ENCODE measurements at places on chromosomes 7 and 10.

DNA sequence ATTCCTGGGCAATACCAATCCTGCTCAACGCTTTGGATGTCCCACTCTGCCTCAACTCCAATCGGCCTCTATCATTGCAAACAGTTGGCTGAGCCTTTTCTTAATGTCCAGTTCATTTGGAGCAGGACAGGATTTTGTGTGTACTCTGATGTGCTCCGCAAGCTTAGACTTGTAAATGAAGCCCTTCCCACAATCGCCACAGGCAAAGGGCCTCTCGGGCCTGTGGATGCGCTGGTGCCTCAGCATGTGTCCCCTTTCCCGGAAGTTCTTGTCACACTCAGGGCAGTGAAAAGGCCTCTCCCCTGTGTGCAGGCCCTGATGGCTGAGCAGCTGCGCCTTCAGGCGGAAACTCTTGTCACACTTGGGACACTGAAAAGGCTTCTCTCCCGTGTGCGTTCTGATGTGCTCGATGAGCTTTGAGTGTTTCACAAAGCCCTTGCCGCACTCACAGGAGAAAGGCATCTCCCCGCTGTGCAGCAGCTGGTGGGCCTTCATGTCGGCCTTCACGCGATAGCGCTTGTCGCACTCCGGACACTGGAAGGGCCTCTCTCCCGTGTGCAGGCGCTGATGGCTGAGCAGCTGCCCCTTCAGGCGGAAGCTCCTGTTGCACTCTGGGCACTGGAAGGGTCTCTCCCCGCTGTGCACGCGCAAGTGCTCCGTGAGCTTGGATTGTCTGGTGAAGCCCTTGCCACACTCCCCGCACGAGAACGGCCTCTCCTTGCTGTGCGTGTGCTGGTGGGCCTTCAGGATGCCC, 20.0 kb downstream of the ZNF786 start:
- no peak for DNase-seq

DNA sequence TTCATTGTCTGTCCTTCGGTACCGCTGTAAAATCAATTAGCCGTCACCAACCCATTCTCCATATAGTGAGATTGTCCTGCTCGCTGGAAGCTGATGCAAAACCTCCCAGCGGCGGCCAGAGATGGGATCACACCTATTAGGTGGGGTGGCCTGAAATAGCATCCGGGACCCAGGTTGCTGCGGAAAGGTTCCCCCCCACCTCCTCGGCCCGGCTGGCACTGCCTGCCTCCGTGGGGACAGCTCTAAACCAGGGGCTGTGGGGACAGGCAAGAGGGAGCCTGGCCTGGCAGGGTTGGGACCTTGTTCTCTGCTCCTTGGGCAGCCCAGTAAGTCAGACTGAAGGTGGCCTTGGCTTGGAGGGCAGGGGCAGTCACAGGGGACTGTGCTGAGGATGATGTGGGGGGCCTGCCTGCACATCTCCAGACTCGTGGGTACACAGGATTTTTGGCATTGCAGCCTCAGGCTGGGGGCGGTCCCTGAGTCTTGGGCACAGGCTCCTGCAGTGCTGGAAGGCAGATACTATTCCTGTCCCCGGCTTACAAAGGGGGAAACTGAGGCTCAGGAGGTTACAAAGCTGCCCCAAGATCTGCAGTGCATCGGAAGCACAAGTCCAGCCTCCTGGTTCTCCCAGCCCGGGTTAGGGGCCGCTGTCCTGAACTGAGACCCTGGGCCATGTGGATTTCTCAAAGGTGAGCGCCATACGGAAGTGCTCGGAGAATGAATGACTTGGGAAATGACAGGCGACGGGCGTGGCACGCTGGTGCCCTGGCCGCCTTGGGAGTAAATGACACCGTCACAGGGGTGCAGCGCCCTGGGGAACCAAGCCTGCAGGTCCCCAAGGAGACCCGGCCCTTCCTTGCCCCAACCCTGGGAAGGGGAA, 65.6 kb downstream of the UNCX start:
- DNase-seq: no peak

DNA sequence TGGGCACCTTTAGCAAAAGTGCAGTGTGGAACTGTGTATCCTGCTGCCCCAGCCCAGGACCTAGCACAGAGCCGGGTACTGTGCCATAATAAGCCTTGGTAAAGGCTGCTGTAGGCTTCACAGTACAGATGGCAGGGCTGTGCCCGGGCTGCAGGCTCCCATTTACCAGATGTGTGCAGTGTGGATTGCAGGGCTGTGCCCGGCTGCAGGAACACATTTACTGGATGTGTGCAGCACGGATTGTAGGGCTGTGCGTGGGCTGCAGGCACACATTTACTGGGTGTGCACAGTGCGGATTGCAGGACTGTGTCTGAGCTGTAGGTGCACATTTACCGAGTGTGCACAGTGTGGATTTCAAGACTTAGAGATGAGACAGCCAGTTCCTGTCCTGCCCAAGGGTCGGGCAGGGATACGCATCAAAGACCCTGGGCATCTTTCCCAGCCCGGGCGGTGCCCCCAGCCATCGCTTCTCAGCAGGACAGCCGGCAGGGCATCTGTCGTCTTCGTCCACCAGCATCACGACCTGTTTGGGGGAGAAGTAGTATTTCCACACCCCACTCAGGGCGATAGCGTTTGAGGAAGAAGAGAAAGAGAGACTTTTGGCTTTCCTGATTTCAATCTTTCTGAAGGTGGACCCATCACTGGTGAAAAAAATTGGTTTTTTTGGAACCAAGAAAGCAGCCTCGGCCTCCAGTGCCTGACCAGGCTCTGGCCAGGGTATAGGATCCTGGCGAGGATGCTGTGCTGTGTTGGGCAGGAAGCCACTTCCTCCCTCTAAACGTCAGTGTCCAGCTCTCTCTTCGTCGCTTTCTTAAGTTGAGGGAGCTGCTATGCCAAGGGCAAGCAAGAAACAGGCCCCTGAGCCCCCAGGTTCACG, 180.8 kb downstream of the CUX1 start:
- no peak for DNase-seq

GRCh38 chr10:129727071-129727470, 237.0 kb downstream of the EBF3 start:
- no peak for DNase-seq

DNA sequence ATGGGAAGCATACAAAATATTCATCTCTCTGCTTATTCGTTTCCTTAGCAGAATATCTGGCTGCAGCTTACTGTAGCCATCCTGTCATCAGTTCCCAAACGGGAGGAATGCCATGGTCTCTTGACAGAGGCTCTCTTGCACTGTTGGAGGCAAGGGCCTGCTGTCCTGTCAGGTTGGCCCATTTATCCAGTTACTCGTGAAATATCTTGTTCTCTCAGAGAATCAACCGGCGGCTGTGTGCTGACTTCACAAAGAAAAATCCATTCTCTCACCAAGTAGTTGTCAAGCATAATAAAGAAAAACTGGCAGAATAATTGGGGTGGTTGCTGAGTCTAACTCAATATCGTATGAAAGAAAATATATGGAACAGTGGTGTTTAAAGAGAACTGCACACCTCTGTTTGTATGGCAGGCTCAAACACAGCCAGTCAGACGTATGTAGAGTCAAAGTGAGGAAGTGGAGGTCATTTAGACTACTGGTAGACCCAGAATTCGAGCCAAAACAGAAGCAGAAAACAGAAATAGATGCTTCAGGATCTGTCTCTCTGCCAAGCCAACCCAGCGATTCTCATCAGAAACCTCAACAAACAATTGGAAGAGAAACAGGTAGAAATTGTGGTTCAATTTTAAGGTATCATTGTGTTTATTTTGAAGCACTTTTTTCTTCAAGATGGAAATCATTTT, 349.2 kb upstream of the PRKCQ start:
- no peak for DNase-seq

- DNase-seq: no peak
Measured at GRCh38 chr10:26448292-26448691, 10.2 kb downstream of the APBB1IP start.

DNA sequence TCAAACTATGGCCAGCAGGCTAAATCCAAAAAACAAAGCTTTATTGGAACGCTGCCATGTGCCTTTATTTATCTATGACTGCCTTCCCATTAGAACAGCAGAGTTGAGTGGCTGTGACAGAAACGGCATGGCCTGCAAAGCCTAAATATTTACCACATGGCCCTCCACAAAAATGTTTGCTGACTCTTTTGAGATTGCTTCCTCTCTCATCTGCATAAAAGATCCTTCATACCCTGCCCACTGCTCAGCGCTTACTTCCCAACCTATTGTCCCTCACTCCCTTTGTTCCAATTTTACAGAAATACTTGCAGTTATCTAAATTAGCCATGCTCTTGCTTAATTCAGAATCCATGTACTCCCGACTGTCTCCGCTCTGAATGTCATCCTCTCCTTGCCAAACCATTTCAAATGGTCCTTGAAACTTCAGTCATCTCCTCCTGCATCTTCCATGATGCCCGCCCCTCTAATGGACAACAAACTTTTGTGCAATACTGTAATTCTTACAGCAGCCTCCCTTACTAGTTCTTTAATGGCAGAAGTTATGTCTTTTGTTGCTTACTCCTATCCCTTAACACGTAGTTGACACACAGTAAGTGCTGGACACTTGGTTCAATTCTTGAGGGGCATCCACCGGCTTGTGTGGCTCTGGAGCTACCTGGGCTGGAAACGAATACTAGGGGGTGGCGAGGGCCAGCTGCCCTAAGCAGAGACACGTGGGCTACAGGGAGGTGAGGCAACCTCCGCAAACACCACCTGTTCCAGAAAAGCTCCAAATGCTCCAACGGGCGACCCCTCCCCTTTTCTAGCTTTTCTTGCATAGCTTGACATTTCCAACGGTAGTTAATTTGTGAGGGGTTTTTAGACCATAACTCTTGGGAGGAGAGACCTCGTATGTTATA, 832 bp downstream of the XRCC2 start:
- DNase-seq: no peak

DNA sequence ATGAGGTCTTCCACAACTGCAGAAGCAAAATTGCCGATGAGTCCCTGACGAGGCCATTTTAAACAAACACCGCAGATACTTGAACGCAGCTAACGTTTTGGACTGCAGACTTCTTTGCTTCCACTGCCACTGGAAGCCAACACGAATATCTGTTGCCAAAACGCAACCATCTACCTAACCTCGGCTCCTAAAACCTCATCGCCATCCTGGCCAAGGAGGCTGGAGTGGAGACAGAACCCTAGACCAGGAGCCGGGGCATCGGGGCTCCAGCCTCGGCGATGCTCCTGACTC, 493 bp downstream of the WDR91 start:
- no peak for DNase-seq

GRCh38 chr10:132521466-132522102, 16.0 kb upstream of the INPP5A start:
- no peak for DNase-seq

GRCh38 chr7:120472892-120473291, 199.9 kb downstream of the KCND2 start:
- DNase-seq: no peak

- DNase-seq: no peak
Measured at GRCh38 chr7:134444961-134445315, 14.0 kb downstream of the AKR1B1 start.

GRCh38 chr10:97582169-97582568, 2.0 kb upstream of the HOGA1 start:
- no peak for DNase-seq

- DNase-seq: no peak
Measured at GRCh38 chr10:43250615-43251418, 16.0 kb downstream of the RASGEF1A start.

GRCh38 chr10:133565441-133566294, at the start of gene SYCE1:
TSS of gene SYCE1 (minus strand) at chr10:133565583. CDS start at chr10:133565529, 54 bp downstream.
- no peak for DNase-seq

GRCh38 chr10:57218382-57218781, 857.3 kb upstream of the ZWINT start:
- no peak for DNase-seq

DNA sequence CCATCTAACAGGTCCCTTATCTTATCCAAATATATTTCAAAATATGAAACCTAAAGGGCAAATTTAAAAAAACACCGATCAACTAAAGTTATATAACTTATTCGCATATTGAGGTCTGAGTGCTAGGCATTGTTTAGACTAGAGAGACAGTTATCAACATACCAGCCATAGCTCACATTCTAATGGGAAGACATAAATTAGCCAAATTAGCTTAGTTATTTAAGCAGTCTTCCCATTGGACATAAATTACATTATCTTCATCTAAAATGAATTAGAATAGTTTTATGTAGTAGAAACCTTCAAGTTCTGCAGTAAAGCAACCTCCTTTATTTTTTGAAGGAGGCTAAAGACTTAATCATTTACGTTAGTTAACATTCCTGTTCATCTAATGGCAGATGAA, 17.4 kb downstream of the KIF5B start:
- no peak for DNase-seq

DNA sequence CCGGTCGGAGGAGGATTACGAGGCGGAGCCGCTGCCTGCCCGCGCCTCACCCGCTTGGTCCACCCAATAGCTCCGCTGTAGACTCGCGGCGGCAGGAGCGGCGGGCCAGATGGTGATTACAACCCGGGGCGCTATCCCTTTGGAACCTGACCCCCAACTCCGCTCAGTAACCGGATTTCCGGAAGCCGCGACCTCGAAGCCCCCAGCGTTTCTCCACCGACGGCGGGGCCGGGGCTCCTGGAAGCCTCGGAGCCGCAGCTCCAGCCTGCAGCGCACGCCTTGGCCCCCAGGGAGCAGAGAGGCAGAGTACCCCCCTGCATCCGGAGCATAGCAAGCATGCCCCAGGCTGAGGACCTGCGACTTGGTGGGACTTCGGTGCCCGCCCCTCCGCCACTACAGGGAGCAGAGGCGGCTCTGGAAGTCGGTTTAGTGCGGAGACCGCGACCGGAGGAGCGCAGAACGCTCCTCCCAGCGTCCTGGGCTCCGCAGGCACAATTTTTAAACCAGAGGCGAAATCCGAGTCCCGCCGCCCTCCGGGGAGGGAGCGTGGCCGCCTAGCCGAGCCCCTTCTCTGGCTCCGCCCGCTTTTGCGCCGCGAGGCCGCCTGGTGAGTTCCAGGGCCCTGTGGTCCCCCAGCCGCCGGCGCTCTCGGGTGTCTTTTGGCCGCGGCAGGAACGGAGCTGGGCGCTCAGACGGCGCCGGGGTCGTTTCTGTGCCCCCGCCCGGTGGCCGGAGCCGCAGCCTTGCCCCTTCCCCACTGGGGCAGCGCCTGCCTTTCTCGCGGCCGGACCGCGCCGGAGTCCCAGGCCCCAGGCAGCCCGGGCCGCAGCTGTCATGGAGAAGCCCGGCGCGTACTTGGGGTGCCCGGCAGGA, 28.2 kb upstream of the BMS1 start:
- DNase-seq: no peak

- DNase-seq: peak; percentile 66
Measured at GRCh38 chr10:128069351-128070051, 56.7 kb downstream of the MKI67 start.

- DNase-seq: no peak
Measured at GRCh38 chr7:74398426-74398825, 55.3 kb upstream of the GTF2IRD1 start.

GRCh38 chr10:111506266-111507034, 429.6 kb downstream of the ADRA2A start:
- DNase-seq: no peak

DNA sequence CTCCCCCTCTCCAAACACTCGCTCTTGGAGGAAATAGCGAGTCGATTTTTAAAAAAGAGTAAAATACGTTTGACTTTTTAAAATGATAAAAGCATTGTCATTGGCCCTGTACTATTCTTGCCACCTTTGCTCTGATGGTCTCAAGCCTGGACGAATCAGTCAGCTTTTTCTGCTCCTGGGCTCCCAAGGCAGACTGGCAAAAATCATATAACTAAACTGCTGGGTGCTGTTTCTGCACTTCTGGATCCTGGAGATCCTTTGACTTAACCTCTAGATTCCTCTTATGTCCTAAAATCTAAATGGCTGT, 1.8 kb downstream of the TPST1 start:
- no peak for DNase-seq

- no peak for DNase-seq
Measured at GRCh38 chr7:9978106-9979064, 995.3 kb upstream of the PHF14 start.

- no peak for DNase-seq
Measured at GRCh38 chr10:1462994-1463633, 274.2 kb downstream of the ADARB2 start.
